ENCODE measurements at places on chromosomes 11 and 22.

DNA sequence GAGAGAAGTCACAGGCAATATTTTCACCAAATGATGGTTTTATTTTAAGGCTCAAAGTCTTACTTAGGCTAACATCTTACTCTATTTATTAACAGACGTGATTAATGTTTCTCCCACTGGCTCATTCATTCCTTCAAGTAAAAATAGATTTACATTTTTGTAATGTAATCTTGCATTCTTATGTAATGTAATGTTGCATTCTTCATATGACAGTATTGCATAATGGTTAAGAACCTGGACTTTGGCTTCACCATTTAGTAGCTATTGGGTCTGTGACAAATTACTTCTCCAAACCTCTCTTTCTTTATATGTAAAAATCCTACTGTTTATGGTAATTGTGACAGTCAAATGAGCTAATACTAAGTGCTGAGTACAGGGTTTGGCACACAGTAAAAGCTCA lies 3.3 kb upstream of the DIXDC1 start:
- DNase-seq: no peak

- no peak for DNase-seq
Observed at GRCh38 chr11:100434821-100435641, 252.1 kb upstream of the ARHGAP42 start.

- DNase-seq: no peak
Observed at GRCh38 chr11:86957976-86958646, 2.9 kb upstream of the FZD4 start.

DNA sequence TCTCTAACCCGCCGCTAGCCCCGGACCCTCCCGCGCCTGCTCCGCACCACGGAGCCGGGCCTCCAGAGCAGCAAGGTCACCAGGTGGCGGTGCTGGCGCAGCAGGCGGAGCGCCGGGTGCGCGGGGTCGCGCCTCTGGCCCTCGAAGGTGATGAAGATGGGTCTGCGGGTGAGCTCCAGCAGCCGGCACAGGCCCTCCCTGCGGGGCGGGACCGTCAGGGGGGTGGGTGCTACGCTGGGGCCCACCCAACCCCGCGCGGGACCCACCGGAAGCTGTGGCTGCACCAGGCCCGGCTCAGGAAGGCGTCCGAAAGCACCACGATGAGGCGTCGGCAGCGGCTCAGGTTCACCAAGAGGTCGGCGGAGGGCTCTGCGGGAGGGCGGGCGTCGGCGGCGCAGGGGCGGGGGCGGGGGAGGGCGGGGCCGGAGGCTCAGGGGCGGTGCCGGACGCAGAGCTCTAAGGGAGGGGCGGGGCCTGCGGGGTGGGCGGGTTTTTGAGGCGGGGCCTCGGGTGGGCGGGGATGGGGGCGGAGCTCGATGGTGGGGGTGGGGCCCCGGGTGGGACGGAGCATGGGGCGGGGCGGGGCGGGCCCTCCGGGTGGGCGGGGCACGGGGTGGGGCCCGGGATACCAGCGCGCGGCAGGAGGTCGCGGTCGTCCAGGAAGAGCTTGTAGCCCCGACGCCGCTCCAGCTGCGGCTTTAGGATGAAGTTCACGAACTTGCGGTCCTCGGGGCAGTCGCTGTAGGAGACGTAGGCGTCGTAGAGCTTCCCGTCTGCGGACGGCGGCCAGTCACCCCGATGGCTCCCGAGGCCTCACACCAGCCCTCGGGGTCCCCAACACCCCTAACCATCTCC lies 7.8 kb downstream of the SIGIRR start:
- DNase-seq: no peak

DNA sequence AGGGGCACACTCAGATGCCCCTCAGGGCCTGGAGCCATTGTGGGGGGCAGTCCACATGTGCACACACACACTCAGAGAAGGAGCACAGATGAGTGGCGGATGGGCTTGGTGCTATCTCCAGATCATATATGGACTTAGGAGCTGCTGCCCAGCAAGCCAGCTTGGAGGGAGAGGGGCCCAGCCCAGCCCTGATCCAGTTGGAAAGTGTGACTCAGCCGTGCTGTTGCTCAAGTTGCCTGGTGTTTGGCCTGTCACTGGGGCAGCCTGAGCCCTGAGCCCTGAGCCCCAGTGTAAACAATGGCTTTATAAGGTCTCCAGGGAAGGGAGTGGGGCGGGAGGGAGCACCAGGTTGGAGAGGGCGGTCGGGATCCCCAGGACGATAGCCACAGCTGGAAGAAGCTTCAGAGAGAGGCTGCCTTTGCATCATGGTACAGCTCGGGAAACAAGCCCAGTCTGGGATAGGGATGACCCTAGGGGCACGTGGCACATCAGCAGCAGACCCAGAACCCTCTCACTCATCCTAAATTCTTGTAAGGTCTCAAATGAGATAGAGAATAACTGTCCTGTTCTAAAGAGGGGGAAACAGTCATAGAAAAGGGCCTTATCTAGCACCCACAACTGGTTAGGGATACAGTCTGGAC lies 4.8 kb downstream of the SELENOM start:
- peak; percentile 58 for DNase-seq

- peak; percentile 29 for DNase-seq
Observed at GRCh38 chr11:132028380-132029240, 658.2 kb downstream of the NTM start.

GRCh38 chr11:93655581-93656255 lies 5.8 kb upstream of the CEP295 start:
- no peak for DNase-seq

GRCh38 chr22:19063581-19064353 lies 58.4 kb downstream of the DGCR2 start:
- DNase-seq: no peak

DNA sequence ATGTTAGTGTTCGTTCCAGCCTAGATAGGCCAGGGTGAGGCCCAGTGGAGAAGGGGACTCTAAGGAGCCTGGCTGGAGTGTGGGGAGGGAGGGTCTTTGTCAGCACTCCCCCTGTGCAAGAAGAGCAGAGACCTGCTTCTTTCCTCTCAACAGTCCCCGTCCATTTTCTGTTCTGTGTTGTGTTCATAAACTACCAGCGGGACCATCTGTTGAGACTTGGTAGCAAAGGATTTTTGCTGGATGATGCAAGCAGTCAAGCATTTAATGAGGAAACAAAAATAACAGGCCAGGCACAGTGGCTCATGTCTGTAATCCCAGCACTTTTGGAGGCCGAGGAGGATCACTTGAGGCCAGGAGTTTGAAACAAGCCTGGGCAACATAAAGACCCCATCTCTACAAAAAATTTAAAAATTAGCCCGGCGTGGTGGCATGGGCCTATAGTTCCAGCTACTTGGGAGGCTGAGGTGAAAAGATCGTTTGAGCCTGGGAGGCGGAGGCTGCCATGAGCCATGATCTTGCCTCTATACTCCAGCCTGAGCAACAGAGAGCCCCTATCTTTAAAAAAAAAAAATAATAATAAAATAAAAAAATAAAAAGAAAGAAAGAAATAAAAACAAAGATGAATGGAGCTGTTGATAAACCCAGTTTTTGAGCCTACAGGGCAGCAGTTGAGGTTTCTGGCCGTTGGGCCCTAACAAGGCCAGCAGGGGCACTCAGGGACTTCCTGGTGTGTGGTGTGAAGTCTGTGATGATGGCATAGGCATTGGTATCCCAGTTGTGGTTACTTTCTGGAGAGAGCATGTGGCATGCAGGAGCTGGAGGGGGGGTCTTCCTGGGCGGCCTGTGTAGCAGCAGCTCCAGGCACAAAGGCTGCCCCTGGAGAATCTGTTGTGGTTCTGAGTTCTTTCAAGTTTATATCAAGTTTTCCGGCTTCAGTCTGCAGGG lies 1.7 kb upstream of the TXNRD2 start:
- DNase-seq: peak; percentile 44

- no peak for DNase-seq
Observed at GRCh38 chr11:114610550-114610949, 15.0 kb upstream of the NXPE4 start.

Measured in H54 (cell line).